ENCODE measurements at places on chromosomes 1 and 21. TPM values are rescaled to one million over a fixed set of nuclear protein-coding genes. Genes with fewer than 3 reads are reported as not detected.
A peak's percentile ranks its signal among the peaks of the same experiment; 100 is the strongest.

Gene HSD3B2
- total RNA-seq = not detected

Gene S100A3
- 5.2 TPM for total RNA-seq

Gene AMPD1
- total RNA-seq = not detected

Gene DNAI4
- 4.3 TPM for total RNA-seq

DNA sequence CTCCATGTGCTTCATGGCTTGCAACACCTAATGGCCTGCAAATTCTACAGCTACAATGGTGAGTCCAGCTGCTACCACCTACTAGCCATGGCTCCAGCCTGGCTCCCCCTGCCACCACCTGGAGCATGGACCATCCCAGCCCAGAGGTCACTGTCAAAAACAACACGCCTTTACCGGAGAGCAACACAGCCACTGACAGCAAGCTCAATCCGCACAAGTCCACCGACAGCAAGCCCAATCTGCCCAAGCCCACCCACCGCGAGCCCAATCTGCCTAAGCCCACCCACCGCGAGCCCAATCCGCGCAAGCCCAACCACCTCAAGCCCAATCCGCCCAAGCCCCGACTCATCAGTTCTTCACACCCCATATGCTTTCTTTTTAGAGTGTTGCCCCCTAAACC, 128.2 kb downstream of the KIF26B start:
- no peak for DNase-seq

DNA sequence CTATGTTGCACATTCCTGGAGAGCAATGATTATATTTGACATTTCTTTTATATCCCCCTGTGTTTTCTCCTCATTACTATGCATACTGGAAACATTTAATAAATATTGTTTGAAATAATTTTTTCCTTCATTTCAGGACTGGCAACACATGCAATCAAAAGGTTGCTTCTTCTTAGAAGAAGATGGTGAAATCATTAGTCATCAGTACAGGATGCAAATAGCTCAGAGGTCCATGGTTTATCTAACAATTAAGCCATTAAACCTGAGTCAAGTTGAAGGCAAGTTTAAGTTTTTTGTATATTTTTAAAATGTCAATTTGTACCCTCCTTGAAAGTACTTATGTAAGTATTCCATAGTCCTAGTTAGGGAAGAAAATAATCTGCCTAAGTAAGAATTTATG, 22.5 kb downstream of the EFCAB7 start:
- peak; percentile 13 for DNase-seq

DNA sequence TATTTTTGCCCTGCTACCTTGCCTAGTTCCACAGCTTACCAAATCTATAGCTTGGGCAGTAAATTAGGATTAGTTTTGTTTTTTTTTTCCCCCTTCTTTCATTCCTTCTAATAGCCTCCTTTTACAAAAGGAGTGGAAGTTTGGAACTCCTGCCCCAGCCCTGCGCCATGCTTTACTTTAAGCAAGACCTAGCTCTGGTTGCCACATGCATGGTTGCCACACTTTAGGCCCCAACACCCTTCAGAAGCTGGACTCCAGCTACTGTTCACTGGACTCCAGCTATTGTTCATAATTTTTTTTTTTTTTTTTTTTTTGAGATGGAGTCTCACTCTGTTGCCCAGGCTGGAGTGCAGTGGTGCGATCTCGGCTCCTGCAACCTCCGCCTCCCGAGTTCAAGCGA, 115.8 kb downstream of the NR5A2 start:
- no peak for DNase-seq
